ENCODE measurements at places on chromosomes 5 and 9.

DNA sequence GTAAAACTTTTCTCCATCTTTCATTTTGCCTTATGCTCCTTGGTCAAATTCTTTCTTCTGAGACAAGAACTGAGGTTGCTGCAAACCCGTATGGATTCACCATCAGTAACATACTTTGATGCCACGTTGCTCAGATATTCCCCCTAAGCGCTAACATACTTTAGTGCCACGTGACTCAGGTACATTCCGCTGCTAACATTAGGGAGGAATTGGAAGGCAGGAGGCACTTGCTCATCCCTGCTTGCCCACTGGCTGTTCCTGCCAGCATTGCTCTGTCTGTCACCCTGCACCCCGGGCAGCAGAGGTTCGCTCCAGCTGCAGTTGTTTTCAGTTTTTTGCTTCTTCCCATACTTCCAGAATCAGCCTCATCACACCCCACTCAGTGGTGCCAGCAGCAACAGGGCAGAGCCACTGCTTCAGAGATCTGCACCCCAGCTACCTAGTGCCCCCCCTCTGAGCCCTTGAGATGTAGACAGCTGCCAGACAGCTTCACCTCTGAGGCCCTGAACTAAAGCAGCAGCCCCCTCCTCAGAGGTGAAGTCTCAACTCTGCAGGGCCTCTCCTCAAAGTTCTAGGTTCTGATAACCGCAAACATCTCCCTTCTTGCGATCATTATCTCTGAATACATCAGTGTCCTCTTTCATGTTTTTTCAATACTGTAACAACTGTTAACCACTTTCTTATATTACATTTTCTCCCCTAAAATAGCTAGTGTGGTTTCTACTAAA lies 228.0 kb upstream of the KIF2A start:
- no peak for DNase-seq

DNA sequence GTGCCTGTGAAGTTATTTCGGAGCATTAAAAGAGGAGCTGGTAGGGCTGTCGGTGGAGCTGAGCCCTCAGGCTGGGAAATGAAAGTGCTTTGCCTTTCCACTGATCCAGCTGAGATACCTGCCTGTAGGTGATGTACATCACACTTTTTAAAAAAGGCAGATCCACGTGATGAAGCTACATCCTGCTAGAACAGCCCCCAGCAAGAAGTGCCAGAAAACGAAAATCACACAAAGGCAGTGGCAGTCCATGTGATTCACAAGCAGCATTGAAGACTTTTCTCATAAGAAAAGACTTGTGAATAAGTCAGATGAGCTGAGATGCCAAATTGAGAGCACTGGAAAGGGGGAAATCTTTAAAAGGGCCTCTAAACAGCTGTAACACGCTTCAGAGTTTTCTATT lies 765.1 kb downstream of the PTPRD start:
- DNase-seq, result no peak

DNA sequence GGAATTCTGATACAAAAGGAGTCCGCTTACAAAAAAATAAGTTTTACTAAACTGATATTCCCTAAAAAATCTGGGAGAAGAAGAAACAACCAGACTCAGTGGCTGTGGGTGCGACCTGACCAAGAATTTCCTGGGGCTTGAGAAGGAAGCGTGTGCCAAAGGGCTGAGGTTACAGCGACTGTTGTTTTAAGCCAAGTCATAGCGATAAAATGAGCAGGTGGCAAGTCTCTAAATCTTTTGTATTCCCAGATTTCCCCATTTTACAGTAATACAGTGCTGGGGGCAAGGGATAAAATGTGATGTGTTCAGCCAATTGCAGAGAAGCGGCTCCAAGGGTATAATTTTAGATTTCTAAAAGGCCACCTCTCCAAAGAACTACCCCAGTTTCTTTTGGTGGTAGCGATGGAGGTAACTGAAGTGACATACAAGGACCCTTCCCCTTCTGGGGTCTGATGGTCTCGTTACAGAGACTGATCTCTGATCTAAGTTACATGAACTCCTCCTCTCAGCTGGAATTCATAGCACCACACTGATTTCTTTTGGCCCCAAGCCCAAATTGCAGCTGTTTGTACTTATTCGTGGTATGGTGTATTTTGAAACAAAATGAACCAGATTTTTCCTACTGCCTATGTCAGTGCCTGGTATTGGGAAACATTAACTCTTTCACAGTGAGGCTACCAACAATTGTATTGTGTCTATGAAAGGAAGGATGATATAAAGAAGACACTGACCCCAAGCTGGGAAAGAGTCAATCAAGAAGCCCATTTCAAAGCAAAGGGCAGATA lies 41.6 kb downstream of the LPAR1 start:
- no peak for DNase-seq

GRCh38 chr9:81589819-81590218 lies 99.5 kb downstream of the TLE1 start:
- DNase-seq, result no peak

DNA sequence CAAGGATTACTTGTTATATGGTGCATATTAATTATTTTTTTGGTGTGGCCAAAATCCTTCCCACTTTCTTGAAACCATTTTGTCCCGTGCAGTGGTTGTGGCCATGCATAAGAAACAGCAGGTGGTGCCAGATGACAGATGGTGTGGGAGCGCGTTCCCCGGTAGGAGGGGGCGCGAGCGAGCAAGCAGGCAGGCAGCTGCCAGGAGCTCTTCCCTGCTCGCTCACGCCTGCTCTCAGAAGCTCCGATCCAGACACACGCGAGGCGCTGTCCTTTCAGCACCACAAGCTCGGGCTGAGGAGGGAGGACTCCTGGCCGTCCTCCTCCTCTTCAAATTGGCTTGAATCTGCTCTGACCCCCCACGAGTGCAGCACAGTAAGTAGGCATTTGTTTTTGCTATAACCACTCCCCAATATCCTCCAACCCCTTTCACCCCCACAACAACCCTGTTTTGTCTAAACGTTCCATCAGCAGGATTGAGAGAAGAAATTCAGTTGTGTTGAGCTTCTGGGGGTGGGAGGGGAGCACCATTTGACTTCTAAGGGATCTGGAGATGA lies at the start of gene NSG2:
Gene NSG2, plus strand, starts transcription at position 237 of the 556 bp plus-strand sequence. CDS start 1,050 bp downstream, outside the sequence.
- peak; percentile 12 for DNase-seq

DNA sequence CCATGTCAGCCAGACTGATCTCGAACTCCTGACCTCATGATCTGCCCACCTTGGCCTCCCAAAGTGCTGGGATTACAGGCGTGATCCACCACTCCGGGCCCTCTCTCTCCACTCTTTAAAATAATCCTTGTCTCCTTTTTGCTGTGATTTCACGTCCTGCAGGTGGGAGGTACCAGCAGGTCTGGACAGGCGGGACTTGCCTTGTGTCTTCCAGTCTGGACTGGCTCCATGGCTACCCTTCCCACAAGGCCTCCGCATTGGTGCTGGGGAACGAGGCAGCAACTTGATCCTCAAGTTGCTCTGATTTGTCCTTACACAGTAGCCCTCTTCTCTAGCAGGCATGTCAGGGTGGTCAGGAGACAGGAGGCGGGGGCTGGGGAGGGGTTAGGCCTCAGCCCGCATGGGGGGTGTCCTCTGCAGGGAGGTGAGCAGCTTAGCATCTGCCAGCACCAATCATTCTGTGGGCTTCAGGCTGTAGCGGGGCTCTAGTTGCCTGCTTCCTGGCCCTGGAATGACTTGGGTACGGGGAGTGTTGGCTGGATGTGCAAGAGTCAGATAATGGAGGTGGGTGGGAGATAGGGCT lies 54.3 kb downstream of the TENT4A start:
- DNase-seq, result no peak

DNA sequence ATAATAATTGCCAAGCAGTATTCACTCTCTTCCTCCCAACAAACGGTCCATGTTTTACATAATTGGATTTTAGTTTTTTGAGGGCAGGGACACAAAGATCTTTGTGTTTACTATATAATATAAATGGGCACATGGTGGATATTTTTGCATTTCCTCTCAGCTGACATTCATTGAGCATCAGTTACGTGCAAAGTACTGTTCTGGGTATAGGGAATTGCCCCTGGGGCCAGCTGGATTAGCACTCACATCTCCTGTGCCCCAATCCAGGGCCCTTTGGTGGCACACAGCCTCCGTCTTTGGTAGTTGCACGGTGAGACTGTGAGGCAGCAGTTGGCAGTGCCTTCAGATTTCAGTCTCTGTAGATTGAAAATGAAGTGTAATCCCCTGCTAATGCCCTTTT lies 1.6 kb downstream of the TDRD7 start:
- DNase-seq, result no peak

GRCh38 chr5:157253547-157253946 lies 12.4 kb upstream of the CYFIP2 start:
- peak; percentile 70 for DNase-seq

DNA sequence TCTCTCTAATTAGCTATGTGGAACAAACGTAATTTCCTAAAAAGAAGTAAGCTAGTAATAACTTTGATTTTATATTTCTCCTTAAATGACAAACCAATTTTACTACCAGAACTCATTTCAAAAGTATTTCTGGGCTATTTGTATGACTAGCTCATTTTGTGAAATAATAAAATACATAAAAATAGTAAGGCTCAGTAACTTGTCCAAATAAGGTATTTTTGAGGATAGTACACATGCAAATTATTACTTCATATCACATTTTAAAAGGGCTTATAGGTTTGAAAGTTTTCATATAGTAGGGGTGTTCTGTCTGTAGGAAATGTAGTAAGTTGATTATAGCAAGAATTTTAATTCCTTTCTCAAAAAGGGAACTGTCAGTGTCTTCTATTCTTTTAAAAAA lies 26.5 kb downstream of the C9orf85 start:
- no peak for DNase-seq

GRCh38 chr5:540071-540905 lies 16.0 kb upstream of the SLC9A3 start:
- DNase-seq, result no peak
